ENCODE measurements at places on chromosomes 2 and 18.

DNA sequence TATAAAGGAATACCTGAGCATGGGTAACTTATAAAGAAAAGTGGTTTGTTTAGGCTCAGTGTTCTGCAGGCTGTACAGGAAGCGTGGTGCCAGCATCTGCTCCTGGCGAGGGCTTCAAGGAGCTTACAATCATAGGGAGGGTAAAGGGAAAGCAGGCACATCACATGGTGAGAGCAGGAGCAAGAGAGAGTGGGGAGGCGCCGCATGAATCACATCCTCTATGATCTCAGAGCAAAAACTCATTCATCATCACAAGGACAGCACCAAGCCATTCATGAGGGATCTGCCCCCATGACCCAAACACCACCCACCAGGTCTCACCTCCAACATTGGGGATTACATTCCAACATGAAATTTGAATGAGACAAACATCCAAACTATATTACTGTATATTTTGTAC lies 32.5 kb downstream of the R3HDM1 start:
- no peak for DNase-seq

- DNase-seq, result no peak
Observed at GRCh38 chr18:79400091-79400590, 4.4 kb downstream of the NFATC1 start.

- DNase-seq, result no peak
Observed at GRCh38 chr18:11408555-11409065, 200.8 kb upstream of the SLC35G4 start.

DNA sequence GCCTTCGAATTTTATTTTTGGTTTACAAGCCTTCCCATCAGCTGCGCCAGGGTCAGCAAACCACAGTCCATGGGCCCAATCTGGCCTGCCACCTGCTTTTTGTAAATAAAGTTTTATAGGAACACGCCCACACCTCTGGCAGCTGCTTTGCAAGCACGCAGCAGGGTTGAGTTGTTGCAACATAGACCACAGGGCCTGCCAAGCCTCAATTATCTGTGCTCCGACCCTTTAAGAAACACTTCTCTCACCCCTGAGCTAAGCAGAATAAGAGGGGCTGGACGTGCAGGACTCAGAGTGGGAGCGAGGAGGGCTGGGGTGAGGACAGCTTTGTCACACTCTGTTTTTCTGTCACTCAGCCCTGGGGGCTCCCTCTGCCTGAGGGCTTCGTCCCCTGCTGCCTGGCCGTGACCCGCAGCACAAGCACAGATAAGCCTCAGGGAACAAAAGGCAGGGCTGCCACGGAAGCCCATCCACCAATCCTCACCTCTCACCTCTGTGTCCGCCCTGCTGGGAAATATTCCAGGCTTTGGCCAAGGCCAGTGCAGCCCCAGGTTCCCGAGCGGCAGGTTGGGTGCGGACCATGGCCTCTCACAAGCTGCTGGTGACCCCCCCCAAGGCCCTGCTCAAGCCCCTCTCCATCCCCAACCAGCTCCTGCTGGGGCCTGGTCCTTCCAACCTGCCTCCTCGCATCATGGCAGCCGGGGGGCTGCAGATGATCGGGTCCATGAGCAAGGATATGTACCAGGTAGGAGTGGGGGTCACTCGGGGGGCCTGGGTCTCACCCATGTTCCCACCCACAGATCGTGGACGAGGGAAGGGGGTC lies at the start of gene AGXT:
Gene AGXT (plus strand): TSS at position 539 of the 823 bp plus-strand sequence. CDS start 42 bp downstream, at position 581.
- DNase-seq, result no peak

GRCh38 chr2:63432373-63432772 lies 155.9 kb downstream of the WDPCP start:
- DNase-seq, result no peak

GRCh38 chr2:113076954-113077669 lies 9.3 kb downstream of the IL1F10 start:
- DNase-seq, result no peak

DNA sequence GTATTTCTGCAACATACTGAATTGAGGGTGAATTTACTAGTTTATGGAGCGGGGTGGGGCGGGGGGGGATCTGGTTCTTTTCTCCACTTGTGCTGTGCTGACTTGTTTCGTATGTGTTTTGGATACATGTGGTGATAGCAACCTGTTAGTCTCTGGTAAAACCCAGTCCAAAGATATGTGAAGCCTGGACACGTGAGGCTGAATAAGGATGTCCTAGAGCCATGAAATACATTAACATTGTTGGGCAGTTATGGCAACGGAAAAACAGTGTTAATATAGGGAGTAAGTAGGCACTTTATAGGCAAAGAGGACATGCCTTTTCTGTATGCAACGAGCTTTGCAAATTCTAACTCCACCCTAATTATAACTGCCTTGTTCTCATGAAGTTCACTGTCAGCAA lies 42.1 kb upstream of the NEMP2 start:
- no peak for DNase-seq

GRCh38 chr2:113136828-113137775 lies 9.7 kb downstream of the IL1RN start:
- DNase-seq, result peak; percentile 3

GRCh38 chr2:217099561-217099960 lies 239.7 kb upstream of the TNP1 start:
- no peak for DNase-seq

GRCh38 chr2:126303113-126303512 lies 352.8 kb upstream of the GYPC start:
- no peak for DNase-seq

DNA sequence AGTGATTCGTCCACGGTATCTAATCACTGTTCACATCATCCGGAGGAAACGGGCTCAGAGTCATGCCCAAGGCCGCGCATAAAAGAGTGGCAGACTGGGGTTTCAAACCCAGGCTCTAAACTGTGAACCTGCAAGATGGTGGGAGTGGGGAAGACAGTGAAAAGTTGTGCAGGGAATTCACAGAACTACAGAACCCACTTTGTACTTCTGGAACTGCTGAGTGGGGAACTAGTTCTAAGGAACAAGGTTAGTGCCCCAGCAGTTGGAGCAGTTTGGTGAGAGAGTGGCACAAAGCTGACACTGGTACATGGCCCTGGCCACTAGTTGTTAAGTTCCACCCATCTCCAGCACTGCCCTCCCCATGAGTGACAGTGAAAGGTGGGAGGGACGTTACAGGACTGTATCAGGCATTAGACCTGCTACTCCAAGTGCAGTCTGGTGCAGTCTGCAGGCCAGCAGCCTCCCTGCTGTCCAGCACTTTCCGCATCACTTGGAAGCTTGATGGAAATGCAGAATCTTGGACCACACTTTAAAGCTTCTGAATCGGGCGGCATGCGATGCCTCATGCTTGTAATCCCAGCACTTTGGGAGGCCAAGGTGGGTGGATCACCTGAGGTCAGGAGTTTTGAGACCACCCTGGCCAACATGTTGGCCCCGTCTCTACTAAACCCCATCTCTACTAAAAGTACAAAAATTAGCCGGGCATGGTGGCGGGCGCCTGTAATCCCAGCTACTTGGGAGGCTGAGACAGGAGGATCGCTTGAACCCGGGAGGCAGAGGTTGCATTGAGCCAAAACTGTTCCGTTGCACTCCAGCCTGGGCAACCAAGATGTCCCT lies 47.3 kb downstream of the C2orf42 start:
- DNase-seq, result no peak

GRCh38 chr2:8819194-8819593 lies 18.2 kb downstream of the KIDINS220 start:
- DNase-seq, result no peak

- no peak for DNase-seq
Observed at GRCh38 chr18:48878471-48878870, 72.3 kb downstream of the SMAD7 start.

DNA sequence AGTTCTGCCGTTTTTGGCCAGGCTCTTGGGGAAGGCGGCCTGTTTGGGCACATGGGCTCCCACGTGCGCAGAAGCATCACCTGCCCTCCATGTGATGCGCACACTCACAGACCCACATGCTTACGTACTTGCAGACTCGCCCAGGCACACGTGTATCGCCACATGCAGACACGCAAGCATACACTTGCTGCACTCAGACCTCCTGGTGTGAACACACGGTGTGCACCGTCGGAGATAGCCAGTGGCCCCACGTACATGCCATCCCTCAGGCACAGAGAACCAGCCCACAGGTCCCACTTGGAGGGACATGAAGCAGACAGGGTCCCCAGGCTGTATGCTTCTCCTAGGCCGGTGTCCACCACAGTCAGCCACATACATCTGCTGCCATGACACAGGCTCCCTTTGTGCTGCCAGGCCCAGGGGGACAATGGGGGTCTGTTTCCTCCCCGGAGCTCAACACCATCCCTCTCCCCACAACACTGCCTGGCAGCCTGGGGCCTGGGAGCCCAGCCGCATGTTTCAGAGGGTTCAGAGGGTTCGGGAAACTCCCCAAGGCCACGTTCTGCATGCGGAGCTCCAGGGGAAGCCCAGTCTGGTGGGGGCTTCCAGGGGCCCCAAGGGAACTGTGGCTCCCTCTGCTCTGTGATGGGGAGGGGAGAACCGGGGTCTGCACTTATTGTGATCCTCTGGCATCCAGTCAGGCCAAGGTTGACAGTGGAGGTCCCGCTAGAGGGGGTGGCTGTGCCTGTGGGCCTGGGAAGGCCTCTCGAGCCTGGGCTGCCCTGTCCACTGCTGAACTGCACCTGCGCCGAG lies 208.1 kb upstream of the HAAO start:
- no peak for DNase-seq

GRCh38 chr2:6866275-6866671 lies 566 bp upstream of the CMPK2 start:
- DNase-seq, result no peak

DNA sequence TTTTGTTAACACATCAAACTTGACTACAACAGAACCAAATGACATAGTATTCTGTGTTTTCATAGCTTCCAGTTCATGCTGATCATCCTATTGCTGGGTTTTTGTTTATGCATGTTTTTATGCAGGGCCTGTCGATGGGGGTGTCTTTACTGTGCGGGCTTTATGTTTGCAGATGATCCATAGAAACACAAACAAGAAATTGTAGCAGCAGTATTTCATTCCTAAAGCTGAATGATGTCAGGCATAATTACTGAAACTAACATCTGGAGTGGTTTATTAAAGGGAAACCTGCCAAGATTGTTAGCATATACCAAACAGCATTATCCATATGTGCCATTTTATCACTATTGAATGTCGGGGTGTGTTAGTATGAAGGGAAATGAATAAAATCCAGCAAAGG lies 129.7 kb downstream of the PTPRM start:
- no peak for DNase-seq

DNA sequence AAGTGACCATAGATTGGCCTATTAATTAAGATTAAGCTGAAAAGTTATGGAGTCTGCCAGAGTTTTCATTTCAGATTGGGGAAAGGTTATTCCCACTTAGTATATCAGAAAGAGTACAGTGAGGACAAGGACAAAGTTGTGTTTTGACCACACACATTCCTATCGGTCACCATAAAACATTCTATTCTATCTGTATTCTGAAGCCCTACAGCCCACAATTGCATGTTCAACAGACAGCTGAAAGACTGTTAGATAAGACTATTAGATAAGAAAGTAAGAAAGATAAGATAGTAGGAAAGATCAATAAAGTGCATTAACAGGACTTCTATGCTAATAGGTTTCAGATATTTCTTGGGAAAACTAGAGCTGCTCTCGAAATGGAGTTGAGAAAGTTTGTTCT lies 26.7 kb upstream of the ACYP2 start:
- DNase-seq, result no peak

DNA sequence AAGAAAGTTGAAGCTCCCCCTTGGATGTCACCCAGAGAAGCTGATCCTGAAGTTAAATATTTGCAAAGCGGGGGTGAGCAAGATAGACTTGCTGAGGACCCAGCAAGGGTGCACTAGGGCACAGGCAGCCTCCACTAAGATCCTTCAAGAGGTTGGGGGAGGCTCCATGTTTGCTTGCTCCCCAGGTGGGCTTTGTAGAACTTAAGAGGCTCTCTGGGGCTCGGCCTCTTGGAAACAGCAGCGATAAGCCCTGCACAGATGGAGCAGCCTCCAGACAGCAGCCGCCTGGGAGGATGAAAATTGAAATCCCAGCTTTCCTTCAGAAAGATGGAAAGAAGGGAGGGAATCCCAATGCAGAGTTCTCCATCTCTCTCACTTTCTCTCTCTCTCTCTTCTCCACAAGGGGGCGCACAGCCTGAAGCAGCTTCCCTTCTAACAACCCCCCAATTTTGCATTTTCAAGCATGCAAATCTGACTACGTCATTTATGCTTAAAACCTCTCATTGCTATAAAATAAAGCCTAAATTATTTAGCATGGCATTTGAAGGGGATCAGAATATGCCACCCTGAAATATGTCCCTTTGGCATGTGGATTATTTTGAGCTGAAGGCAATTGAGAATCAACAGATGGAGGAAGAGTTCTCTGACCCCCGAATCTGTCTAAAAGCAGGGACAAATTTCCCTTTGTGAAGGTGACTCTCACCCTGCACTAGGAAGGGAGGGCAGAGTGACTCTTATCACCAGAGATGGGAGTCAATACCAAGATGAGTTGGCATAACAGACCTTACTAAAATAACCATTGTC lies 185.7 kb upstream of the KLHL29 start:
- no peak for DNase-seq

DNA sequence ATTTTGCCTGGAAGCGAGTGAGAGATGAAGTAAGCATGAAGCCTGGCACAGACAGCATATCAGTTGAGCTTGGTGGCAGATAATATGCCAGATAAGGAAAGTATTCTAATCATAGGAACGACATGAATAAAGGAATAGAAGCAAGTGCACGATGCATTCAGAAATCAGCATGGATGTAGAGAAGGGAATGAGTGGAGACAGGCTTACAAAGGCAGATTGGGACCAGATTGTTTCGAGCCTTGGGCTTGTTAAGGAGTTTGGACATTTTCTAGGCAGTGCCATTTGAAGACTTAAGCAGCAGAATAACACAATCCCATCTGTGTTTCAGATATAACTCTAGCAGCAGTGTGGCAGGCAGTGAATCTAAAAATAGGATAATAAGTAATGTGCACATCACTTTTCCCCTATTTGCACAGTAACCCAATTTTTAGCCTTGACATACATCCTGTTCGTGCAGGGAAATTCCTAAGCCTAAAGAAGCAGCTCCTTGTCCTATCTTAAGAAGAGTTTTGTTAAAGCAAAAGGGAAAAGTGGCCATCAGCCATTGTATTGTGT lies 450.2 kb downstream of the PLCL1 start:
- no peak for DNase-seq

DNA sequence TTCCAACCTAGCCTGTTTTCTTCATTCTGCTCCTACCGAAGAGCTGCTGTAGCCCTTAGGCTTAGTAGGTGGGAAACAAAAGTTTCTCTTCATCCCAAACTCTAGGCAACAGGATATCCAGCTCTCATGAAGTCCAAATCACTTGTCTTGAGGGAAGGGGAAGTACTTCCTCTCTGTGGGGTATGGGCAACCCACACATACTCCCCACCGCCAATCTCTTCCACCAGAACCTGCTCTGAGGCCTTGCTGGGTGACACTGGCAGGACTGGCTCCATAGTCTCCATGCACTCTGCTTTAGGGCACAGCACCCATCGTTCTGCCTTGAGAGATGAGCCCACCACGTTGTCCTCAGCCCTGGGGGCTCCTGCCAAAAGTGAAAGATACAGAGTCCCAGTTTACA lies 173.0 kb downstream of the NCK2 start:
- DNase-seq, result no peak

GRCh38 chr2:8582651-8583399 lies 99.0 kb upstream of the ID2 start:
- DNase-seq, result no peak

GRCh38 chr2:152175012-152175367 lies 573 bp downstream of the STAM2 start:
- no peak for DNase-seq

GRCh38 chr2:203500951-203501350 lies 34.1 kb downstream of the RAPH1 start:
- DNase-seq, result no peak
